Spinal cord (tissue), 10 donors: ENCODE measurements at places on chromosomes 1 and 21. TPM values are rescaled to one million over a fixed set of nuclear protein-coding genes. Genes with fewer than 3 reads are reported as not detected.
A peak's percentile ranks its signal among the peaks of the same experiment; 100 is the strongest.

Gene RBM34
- polyA plus RNA-seq = 76.2 TPM

Gene FCRL1
- 0.08 TPM for polyA plus RNA-seq

Gene ANKRD13C
- 37.0 TPM for polyA plus RNA-seq

Gene MUTYH
- polyA plus RNA-seq = 39.7 TPM

Gene COL11A1
- 79.6 TPM for polyA plus RNA-seq

Gene CXADR
- 55.7 TPM for polyA plus RNA-seq

Gene SPATA21
- polyA plus RNA-seq = not detected

Gene ANKRD34A
- 8.6 TPM for polyA plus RNA-seq

DNA sequence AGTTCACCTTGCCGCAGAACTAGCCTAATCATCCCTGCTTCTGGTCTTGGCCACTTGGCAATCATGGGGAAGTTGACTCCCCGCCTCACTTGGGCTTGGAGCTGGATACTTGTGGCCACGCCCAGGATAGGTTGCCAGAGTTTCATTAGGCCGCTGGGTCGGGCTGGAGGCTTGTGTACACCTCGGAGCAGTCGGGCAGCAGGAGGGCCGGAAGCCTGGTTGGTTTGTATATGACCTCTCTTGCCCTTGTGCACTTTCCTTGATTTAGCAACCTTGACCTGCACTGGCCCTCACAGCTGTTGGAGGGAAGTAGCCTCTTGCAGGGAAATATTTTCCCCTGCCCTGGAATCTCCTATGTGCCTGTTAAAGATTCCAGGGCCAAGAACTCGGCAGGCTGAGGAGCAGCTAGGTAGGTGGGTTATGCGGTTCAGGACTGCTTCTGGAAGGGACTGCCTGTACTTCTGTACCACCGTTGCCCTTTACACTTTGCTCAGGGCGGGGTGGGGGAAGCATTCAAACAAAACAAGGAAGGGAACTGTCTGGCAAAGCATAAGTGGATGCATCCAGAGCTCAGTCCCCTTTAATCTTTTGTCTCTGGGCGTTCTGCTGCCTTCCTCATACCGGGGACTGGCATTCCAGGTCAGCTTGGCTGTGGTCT is 83.5 kb downstream of the UCK2 start:
- DNase-seq = no peak

DNA sequence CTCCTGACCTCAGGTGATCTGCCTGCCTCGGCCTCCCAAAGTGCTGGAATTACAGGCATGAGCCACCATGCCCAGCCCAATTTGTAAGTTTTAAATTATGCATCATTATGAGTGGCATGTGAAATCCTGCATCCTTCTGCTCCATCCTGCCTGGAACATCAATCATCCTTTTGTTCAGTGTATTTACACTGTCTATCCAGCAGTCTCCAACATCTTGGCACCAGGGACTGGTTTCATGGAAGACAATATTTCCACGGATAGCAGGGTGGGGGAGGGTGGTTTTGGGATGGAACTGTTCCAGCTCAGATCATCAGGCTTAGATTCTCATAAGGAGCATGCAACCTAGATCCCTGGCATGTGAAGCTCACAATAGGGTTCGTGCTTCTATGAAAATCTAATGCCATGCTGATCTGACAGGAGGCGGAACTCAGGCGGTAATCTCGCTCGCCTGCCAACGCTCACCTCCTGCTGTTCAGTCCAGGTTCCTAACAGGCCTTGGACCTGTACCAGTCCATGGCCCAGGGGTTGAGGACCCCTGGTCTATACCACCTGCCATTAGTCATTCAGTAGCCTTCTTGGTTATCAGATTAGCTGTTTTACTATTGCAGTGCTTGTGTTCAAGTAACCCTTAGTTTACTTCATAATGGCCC is 22.2 kb upstream of the TCEA3 start:
- peak; percentile 27 for DNase-seq

DNA sequence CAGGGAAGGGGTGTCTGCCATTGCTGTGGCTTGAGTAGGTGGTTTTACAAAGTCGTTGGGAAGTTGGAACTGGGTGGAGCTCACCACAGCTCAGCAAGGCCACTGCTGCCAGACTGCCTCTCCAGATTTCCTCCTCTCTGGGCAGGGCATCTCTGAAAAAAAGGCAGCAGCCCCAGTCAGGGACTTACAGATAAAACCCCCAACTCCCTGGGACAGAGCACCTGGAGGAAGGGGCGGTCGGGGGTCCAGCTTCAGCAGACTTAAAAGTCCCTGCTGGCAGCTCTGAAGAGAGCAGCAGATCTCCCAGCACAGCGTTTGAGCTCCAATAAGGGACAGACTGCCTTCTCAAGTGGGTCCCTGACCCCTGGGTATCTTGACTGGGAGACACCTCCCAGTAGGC is 124.2 kb downstream of the LHX8 start:
- DNase-seq = no peak

DNA sequence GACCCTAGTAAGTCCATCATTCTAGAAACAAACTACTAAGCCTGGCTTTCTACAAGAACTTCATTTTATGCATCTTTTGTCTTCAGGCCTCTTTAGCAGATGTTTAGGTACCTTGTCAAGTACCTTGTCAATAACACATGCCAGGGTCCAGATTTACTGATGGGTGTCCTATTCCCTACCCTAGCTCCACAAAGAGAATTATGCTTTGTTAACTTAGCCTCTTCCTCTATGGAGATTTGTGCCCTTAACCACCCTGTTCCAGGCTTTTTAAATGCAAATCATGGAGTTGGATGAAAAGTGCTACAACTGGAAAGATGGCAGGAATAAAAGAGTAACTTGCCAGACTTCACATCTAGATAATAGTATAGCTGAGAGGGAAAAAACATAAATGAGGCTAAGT is 42.7 kb downstream of the SPATA46 start:
- no peak for DNase-seq

- no peak for DNase-seq
Observed at GRCh38 chr1:228343191-228343661, 63.4 kb downstream of the TRIM11 start.

GRCh38 chr1:203038217-203038741 is 12.0 kb downstream of the PPFIA4 start:
- DNase-seq = no peak

GRCh38 chr1:5563861-5564577 is 428.2 kb downstream of the NPHP4 start:
- DNase-seq = no peak
